Caco-2 (cell line): ENCODE measurements at places on chromosomes 4 and X. TPM values are rescaled to one million over a fixed set of nuclear protein-coding genes. Genes with fewer than 3 reads are reported as not detected.

TRAM1L1 gene
- total RNA-seq, result 0.16 and 0.48 TPM in 2 replicates

RASGEF1B gene
- 24.8 and 32.3 TPM in 2 replicates for total RNA-seq

MAGEA8 gene
- total RNA-seq, result not detected in 2 replicates

MAGEE2 gene
- not detected in 2 replicates for total RNA-seq

STBD1 gene
- total RNA-seq, result 3.8 and 4.2 TPM in 2 replicates

CACNA1F gene
- 0.05 and 0.09 TPM in 2 replicates for total RNA-seq

PFKFB1 gene
- 0.21 TPM in 1 of 2 replicates, not detected in the other for total RNA-seq

CXorf58 gene
- not detected in 2 replicates for total RNA-seq

ACE2 gene
- 1.8 and 2.7 TPM in 2 replicates for total RNA-seq

REST gene
- total RNA-seq, result 49.3 and 56.6 TPM in 2 replicates

CNKSR2 gene
- not detected in 2 replicates for total RNA-seq

SLC26A1 gene
- total RNA-seq, result 8.7 and 9.6 TPM in 2 replicates

PLP1 gene
- 3.4 and 3.6 TPM in 2 replicates for total RNA-seq

CCNA2 gene
- 88.3 and 97.9 TPM in 2 replicates for total RNA-seq

PAGE2 gene
- not detected in 2 replicates for total RNA-seq

ASB11 gene
- total RNA-seq, result not detected in 2 replicates

TMEM156 gene
- total RNA-seq, result not detected in 2 replicates

HDAC8 gene
- total RNA-seq, result 26.2 and 26.6 TPM in 2 replicates

- no peak for DNase-seq
- no peak overlapping the region for H3K4me3 ChIP-seq
- no peak overlapping the region for H3K27ac ChIP-seq
These were observed 353.4 kb upstream of the TACR3 start for GRCh38 chr4:104073229-104073628.

DNA sequence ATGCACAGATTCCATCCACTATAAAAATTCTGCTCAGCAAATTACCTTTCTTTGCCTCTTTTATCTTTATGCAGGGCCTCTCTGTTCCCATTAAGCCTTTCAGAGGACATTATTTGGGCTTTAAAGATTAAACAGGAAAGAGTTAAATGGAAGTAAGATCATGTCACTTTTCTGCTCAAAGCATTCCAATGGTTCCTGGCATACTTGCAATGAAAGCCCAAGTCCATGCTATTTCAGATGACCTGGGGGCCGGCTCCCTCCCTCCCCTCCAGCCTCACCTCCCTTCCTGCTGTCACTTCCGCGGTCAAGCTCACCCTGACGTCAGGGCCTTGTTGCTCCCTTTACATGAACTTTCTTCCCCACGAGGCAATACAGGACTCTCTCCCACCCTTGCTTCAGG, 125.5 kb downstream of the C4orf51 start:
- peak overlapping the region; percentile 31 for H3K27ac ChIP-seq
- DNase-seq, result peak; percentile 72
- H3K4me3 ChIP-seq, result no peak overlapping the region
- no peaks in the 10 kb centered on the region for H3K36me3 ChIP-seq
- H3K27me3 ChIP-seq, result no peaks in the 10 kb centered on the region

DNA sequence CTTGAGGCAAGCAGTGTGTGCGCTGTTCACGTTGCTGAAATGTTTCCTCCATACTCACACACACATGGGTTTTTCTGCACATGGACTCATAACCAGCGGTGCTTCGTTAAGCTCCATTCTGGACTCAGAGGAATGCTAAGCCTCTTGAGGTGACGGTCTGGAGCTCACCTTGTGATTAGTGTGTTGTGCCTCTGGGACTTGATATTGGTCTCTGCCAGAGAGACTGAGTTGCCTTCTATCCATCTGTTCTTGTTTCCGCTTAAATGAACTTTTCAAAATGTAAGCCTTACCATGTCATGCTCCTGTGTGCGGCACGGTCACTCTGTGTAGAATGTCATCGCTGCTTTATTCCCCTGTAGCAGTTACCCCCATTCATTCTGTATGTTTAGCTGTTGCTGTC, 42.5 kb downstream of the ADD1 start:
- no peaks in the 10 kb centered on the region for H3K27me3 ChIP-seq
- no peaks in the 10 kb centered on the region for H3K4me1 ChIP-seq
- DNase-seq, result no peak
- H3K36me3 ChIP-seq, result no peaks in the 10 kb centered on the region
- H3K27ac ChIP-seq, result no peak overlapping the region

DNA sequence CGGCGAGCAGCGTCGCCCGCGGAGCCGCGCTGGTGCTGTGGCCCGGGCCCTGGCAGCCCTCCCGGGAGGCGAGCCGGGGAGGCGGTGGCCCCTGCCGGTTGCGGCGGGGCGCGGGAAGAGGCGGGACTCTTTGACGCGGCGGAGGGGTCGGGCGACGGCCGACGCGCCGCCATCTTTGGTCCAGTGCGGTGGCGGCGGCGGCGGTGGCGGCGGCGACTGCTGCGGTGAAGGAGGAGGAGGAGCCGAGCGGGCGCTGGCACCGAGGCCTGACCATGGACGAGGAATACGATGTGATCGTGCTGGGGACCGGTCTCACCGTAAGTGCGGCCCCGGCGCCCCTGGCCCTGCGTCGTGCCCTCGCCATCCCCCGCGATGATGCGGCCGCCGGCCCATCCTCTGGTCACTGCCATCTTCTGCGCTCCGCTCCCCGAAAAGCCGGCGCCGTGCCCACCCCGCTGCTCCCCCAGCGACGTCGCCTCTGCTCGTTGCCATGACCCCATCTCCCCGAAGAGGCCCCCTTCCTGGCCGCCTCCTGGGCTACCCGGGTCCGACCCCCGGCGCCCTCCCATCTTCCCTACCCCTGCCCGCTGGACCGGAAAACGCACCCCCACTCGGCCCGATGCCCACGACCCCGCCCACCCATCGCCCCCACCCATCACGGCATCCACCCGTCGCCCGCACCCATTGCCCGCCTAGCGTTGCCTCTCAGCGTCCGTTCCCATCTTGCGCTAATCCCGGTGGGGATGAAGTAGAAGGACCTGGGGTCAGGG, at the start of gene GDI1:
Gene GDI1 (plus strand): TSS at position 172 of the 770 bp plus-strand sequence. CDS start 101 bp downstream, at position 273.
- no peaks in the 10 kb centered on the region for H3K27me3 ChIP-seq
- no peaks in the 10 kb centered on the region for H3K4me1 ChIP-seq
- H3K36me3 ChIP-seq, result no peaks in the 10 kb centered on the region
- peak within 1 kb of the TSS; percentile 39 for H3K27ac ChIP-seq
- DNase-seq, result peak; percentile 60

- H3K27me3 ChIP-seq, result no peaks in the 10 kb centered on the region
- DNase-seq, result no peak
- H3K36me3 ChIP-seq, result no peaks in the 10 kb centered on the region
These were observed 427.8 kb downstream of the TMA16 start for GRCh38 chr4:163922302-163922701.

GRCh38 chr4:151753056-151753455, 7.8 kb downstream of the GATB start:
- no peak overlapping the region for H3K4me3 ChIP-seq
- no peaks in the 10 kb centered on the region for H3K27me3 ChIP-seq
- H3K27ac ChIP-seq, result no peak overlapping the region
- H3K36me3 ChIP-seq, result no peaks in the 10 kb centered on the region
- H3K4me1 ChIP-seq, result no peaks in the 10 kb centered on the region
- DNase-seq, result peak; percentile 35

GRCh38 chr4:90328558-90328957, 201.4 kb downstream of the CCSER1 start:
- H3K4me3 ChIP-seq, result no peak overlapping the region
- H3K36me3 ChIP-seq, result no peaks in the 10 kb centered on the region
- no peak for DNase-seq
- H3K27ac ChIP-seq, result no peak overlapping the region
- H3K4me1 ChIP-seq, result no peaks in the 10 kb centered on the region

GRCh38 chrX:109626637-109627036, 1.7 kb upstream of the KCNE5 start:
- H3K36me3 ChIP-seq, result no peaks in the 10 kb centered on the region
- no peaks in the 10 kb centered on the region for H3K4me1 ChIP-seq
- DNase-seq, result no peak
- H3K27ac ChIP-seq, result no peak overlapping the region
